SJSA1 (cell line): ENCODE measurements at places on chromosomes 4 and X. TPM values are rescaled to one million over a fixed set of nuclear protein-coding genes. Genes with fewer than 3 reads are reported as not detected.

The TRIML2 gene
- total RNA-seq, result not detected in 2 replicates

DNA sequence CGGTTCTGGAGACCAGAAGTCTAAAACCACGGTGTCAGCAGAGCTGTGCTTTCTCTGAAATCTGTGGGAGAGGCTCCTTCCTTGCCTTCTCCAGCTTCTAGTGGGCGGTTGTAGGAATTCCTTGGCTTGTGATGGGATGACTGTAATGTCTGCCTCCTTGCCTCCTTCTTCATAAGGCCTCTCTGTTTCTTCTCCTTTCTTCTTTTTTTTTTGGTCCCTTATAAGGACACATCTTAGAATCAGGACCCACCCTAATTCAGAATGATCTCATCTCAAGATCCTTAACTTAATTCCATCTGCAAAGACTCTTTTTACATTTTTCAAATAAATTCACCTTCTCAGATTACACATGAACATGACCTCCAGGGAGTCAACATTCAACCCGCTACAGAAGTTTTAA is 186.9 kb downstream of the STK32B start:
- no peak overlapping the region for H3K4me3 ChIP-seq
- H3K4me1 ChIP-seq, result no peaks in the 10 kb centered on the region
- no peaks in the 10 kb centered on the region for H3K27me3 ChIP-seq
- H3K36me3 ChIP-seq, result no peaks in the 10 kb centered on the region
- no peak overlapping the region for H3K27ac ChIP-seq

GRCh38 chr4:124478470-124478869 is 234.1 kb downstream of the ANKRD50 start:
- H3K4me3 ChIP-seq, result no peak overlapping the region
- H3K27me3 ChIP-seq, result no peaks in the 10 kb centered on the region
- no peak for DNase-seq
- H3K36me3 ChIP-seq, result no peaks in the 10 kb centered on the region
- H3K4me1 ChIP-seq, result no peaks in the 10 kb centered on the region

GRCh38 chr4:190017357-190018200 is 9.5 kb downstream of the FRG2 start:
- H3K27me3 ChIP-seq, result no peaks in the 10 kb centered on the region

- no peaks in the 10 kb centered on the region for H3K4me1 ChIP-seq
- H3K27me3 ChIP-seq, result no peaks in the 10 kb centered on the region
- H3K27ac ChIP-seq, result no peak overlapping the region
- no peaks in the 10 kb centered on the region for H3K36me3 ChIP-seq
Observed at GRCh38 chr4:42306221-42307109, 90.8 kb upstream of the SHISA3 start.

DNA sequence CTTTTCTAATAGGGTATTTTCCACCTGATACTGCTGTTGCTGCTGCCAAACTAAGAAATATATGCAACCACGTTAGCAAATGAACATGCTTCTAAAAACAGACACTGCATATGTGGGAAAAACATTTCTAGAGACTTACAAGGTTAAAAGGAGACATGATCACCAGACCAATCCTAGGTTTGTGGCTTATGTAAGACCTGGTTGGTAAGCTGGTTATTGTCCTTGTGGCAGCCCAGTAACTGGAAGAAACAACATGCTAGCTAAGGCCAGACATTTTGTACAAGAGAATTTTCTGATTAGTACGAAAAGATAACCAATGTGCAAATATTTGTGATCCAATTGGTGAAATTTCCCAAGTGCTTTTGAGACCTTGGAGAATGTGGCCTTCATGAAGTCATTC is 112.0 kb downstream of the AFF2 start:
- H3K27ac ChIP-seq, result no peak overlapping the region
- H3K27me3 ChIP-seq, result no peaks in the 10 kb centered on the region
- H3K36me3 ChIP-seq, result no peaks in the 10 kb centered on the region
- no peaks in the 10 kb centered on the region for H3K4me1 ChIP-seq
- no peak for DNase-seq

DNA sequence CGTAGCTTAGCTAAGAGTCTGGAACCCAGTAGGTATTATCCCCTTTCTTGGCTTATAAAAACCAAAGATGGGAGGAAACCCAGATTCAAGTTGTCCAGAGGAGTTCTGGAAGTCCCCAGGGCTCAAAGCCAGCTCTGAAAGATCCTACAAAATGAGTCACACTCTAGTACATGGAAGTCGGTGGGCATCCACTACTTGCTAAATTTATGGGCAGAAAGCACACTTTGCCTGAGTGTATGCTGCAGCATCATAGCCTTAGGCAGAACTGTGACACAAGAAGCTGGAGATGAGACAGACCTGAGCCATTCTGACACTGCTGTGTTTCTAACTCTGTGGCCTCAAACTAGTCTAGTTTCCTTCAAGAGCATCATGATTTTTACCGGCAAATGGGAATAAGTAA is 429.3 kb downstream of the AFF2 start:
- no peaks in the 10 kb centered on the region for H3K36me3 ChIP-seq
- no peak overlapping the region for H3K4me3 ChIP-seq
- H3K4me1 ChIP-seq, result no peaks in the 10 kb centered on the region
- no peak overlapping the region for H3K27ac ChIP-seq
- no peaks in the 10 kb centered on the region for H3K27me3 ChIP-seq
